ENCODE measurements at places on chromosomes 12 and 14. TPM values are rescaled to one million over a fixed set of nuclear protein-coding genes. Genes with fewer than 3 reads are reported as not detected.

DNA sequence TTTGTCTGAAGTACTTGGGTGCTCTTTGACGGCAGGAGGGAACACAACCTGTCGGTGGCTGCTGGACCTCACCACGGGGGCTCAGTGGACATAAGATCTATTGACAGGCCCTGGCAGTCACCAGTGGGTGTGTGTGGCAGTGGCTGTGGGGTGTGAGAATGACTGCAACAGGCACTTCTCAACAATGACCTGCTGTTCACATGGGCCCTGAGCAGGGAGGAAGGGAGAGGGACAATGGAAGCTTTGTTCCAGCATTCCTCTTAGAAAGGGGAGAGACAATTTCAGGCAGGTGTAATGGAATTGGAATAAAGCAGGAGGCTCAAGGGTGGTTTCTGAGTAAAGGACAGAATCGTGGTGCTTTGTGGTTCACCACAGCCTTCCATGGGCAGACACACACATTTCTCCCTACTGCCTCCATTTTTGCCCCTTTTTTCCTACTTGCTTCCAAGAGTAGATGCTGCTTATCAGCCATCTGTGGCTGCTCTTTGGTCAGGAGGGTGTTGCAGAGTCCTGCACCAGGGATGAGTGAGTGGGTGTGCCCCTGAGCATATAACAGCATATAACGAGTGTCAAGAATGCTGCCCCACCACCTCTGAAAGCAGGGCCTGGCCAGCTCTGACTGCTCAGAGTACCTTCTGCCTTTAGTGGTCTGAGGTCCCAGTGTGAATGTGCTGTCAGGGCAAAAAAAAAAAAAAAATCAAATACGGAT is 267.7 kb downstream of the RASSF9 start:
- no peak for DNase-seq
- H3K4me1 ChIP-seq = no peaks in the 10 kb centered on the region
- H3K27me3 ChIP-seq = no peaks in the 10 kb centered on the region
- H3K36me3 ChIP-seq = no peaks in the 10 kb centered on the region
- no peak overlapping the region for H3K27ac ChIP-seq

- H3K27ac ChIP-seq = no peak overlapping the region
- no peak for DNase-seq
- H3K27me3 ChIP-seq = peaks cover 8% of the 10 kb centered on the region
- H3K36me3 ChIP-seq = no peaks in the 10 kb centered on the region
Observed at GRCh38 chr14:62064751-62065323, 302.6 kb downstream of the SNAPC1 start.

- no peak overlapping the region for H3K27ac ChIP-seq
- peaks cover 4% of the 10 kb centered on the region for H3K27me3 ChIP-seq
- H3K36me3 ChIP-seq = no peaks in the 10 kb centered on the region
- H3K4me3 ChIP-seq = no peak overlapping the region
Observed at GRCh38 chr14:95765051-95765450, 51.1 kb upstream of the TCL1A start.

- no peak for DNase-seq
- no peaks in the 10 kb centered on the region for H3K36me3 ChIP-seq
- no peak overlapping the region for H3K27ac ChIP-seq
- H3K4me1 ChIP-seq = peaks cover 3% of the 10 kb centered on the region
Observed at GRCh38 chr14:96098309-96098998, 59.3 kb downstream of the C14orf132 start.

- no peaks in the 10 kb centered on the region for H3K27me3 ChIP-seq
- H3K27ac ChIP-seq = no peak overlapping the region
- no peaks in the 10 kb centered on the region for H3K36me3 ChIP-seq
- no peak overlapping the region for H3K4me3 ChIP-seq
- no peaks in the 10 kb centered on the region for H3K4me1 ChIP-seq
- no peak for DNase-seq
Observed at GRCh38 chr14:44767646-44768173, 194.0 kb downstream of the KLHL28 start.

DNA sequence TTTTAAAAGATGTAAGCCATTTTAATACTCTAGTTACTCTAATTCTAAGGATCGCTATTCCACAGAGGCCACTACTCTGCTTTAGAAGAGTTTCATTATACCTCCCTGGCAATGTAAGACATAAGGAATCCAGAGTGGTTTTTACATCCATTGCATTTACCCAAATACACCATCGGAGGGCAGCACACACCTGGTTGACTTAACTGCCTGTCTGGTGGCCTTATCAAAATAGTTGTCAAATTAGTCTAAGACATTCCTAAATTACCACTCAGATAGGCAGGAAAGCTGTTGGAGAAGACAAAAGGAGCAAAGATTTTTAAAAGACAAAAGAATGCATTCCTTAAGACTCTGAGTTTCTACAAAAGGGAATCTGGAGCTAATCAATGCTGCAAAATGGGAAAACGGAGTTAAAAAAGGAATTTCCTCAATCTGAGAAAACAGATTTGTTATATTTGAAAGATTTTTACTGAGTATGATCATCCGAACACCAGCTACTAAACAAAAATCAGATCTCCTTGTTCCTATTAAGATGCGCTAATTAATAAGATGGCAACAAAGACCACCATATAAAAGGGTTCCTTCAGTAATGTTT is 33.8 kb upstream of the FGD4 start:
- no peaks in the 10 kb centered on the region for H3K27me3 ChIP-seq
- H3K36me3 ChIP-seq = no peaks in the 10 kb centered on the region
- H3K4me1 ChIP-seq = no peaks in the 10 kb centered on the region
- H3K27ac ChIP-seq = no peak overlapping the region
- DNase-seq = peak; percentile 62

DNA sequence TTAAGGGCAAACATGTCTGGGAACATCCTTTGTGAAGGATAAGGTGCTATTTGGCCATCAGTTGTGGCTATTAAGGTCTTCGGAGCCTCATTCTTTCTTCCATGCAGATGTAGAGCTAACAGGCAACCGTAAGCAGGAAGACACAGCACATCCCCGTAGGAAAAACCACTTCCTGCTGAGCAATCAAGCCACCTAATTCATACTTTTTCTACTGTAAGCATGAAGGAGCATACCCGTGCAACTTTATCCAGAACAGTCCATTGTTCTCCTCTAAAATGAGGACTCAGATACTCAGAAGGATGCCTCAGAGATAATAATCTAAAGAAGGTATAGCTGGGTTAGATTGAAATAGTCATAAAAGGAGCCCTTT is 232.0 kb downstream of the PPM1H start:
- peaks cover 2% of the 10 kb centered on the region for H3K27me3 ChIP-seq
- no peaks in the 10 kb centered on the region for H3K36me3 ChIP-seq
- no peak for DNase-seq
- no peaks in the 10 kb centered on the region for H3K4me1 ChIP-seq

DNA sequence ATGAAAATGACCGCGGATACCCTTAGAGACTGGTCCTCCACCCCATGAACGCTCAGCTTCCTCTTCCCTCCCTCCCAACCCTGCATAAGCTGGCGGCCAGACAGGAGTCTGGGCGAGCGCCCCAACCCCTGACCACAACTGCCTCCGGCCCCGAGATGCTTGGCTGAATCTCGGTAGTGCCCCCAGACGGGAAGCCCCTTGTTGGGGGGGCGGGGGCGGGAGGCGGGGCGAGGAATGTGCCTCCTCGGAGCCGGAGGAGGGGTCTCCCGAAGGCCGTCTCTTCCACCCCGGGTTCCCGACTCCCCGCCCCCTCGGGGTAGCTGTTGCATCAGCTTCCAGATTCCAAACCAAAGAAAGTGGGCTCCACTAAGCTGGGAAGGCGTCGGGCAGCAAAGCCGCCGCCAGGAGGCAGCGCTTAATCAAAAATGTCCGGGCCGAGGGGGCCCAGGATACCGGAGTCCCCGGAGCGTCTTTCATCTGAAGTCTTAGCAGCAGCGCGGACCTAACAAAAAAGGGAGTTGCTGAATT is 7.1 kb upstream of the MRPL52 start:
- peaks cover 35% of the 10 kb centered on the region for H3K4me1 ChIP-seq
- peak overlapping the region; percentile 37 for H3K4me3 ChIP-seq
- no peak overlapping the region for H3K27ac ChIP-seq
- peaks cover 17% of the 10 kb centered on the region for H3K27me3 ChIP-seq
- DNase-seq = peak; percentile 60

- H3K4me1 ChIP-seq = no peaks in the 10 kb centered on the region
- no peak overlapping the region for H3K27ac ChIP-seq
- DNase-seq = no peak
- no peaks in the 10 kb centered on the region for H3K36me3 ChIP-seq
Observed at GRCh38 chr12:16564675-16565074, 41.3 kb downstream of the LMO3 start.

GRCh38 chr12:52879394-52880351 is 25.2 kb downstream of the KRT8 start:
- H3K4me1 ChIP-seq = peaks cover 10% of the 10 kb centered on the region
- H3K36me3 ChIP-seq = no peaks in the 10 kb centered on the region
- peak; percentile 75 for DNase-seq
- peaks cover 6% of the 10 kb centered on the region for H3K27me3 ChIP-seq
- H3K4me3 ChIP-seq = peak overlapping the region; percentile 31

DNA sequence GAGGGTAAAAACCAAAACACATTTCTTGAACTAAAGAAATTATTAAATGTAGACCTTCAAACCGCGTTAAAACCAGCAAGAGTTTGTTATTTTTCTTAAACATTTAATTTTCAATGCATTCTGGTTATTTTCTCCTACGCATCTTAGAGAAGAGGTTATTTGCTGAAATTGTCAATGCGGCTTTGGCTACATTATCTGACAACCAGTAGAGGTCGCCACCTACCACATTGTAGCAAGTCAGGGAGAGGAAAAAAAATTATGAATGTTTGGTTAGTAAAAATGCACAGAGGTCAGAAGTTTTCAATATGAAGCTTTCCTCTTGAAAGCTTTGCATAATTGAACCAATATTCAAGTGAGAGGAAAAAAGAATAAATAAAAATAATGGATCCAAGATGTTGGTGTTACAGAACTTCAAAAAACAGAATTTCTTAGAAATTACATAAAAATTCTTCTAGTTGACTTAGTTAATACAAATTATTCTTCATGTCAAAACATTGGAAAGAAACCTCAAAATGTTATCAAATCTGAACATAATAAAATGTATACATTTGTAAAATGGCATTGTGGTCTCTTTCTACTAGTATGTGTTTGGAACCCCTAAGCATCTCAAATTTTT is 159.4 kb upstream of the TMTC2 start:
- H3K4me1 ChIP-seq = no peaks in the 10 kb centered on the region
- H3K36me3 ChIP-seq = no peaks in the 10 kb centered on the region
- peaks cover 4% of the 10 kb centered on the region for H3K27me3 ChIP-seq
- peak; percentile 41 for DNase-seq
- no peak overlapping the region for H3K4me3 ChIP-seq
- H3K27ac ChIP-seq = no peak overlapping the region

Gene SLC48A1
- total RNA-seq = 9.1 TPM

Gene TMEM260
- total RNA-seq = 20.0 TPM
